Posterior cingulate gyrus (tissue), 11 donors: ENCODE measurements at places on chromosomes 13 and 19.
A peak's percentile ranks its signal among the peaks of the same experiment; 100 is the strongest.

DNA sequence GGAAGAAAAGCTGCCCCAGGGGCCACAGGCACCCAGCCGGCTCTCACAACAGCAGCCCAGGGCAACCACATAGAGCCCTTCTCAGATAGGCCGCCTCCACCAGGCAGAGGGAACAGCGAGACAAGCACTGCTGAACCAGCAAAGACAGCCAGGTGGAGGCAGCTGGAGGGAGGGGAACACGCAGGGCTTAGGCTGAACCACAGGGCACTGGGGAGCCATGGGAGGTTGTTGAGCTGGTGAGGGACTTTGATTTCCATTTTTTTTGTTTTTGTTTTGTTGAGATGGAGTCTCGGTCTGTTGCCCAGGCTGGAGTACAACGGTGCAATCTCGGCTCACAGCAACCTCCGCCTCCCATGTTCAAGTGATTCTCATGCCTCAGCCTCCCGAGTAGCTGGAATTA lies 3.5 kb downstream of the GAMT start:
- no peak for DNase-seq

DNA sequence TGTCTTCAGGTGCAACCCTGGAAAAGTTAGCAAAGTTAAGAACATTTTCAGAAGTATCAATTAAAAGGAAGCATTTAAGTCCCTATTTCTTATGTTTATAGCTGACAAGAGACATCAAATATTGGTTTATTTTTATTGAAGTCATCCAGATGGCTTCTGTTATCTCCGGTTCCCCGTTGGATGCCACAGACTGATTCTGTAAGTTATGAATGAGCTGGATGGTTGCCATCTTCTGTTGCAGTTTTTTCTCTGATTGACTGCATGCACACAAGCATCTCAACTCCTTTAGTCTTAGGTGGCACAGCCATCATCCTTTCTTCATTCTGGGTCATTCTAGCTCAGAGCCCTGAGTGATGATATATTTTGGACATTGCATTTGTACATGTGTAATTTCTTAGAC lies 10.6 kb upstream of the OXGR1 start:
- no peak for DNase-seq

DNA sequence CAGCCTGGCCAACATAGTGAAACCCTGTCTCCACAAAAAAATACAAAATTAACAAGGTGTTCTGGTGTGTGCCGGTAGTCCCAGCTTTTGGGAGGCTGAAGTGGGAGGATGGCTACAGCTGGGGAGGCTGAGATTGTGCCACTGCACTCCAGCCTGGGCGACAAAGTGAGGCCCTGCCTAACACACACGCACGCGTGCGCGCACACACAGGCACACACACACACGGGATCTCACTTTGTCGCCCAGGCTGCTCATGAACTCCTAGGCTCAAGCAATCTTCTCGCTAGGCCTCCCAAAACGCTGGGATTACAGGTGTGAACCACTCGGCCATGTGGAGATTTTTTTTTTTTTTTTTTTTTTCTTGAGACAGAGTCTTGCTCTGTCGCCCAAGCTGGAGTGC lies 3.2 kb upstream of the BTBD2 start:
- DNase-seq = no peak

DNA sequence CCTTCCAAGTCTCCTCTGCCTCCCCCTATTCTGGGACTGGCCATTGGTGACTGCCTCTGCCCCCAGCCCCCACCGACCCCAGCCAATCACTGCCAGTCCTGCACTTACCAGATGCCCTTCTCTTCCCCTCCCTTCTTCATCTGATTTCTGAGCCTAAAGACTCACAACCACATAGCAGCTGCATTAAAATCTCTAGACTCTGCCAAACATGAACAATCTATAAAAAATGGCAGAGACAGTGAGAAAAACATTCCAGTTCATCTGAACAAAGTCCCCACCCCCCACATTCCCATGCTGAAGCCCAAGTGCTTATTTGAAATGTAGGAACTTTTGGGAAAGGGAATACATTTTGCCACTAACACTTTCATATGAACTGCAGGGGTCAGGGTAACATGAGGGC lies 60.8 kb downstream of the KCTD12 start:
- no peak for DNase-seq

DNA sequence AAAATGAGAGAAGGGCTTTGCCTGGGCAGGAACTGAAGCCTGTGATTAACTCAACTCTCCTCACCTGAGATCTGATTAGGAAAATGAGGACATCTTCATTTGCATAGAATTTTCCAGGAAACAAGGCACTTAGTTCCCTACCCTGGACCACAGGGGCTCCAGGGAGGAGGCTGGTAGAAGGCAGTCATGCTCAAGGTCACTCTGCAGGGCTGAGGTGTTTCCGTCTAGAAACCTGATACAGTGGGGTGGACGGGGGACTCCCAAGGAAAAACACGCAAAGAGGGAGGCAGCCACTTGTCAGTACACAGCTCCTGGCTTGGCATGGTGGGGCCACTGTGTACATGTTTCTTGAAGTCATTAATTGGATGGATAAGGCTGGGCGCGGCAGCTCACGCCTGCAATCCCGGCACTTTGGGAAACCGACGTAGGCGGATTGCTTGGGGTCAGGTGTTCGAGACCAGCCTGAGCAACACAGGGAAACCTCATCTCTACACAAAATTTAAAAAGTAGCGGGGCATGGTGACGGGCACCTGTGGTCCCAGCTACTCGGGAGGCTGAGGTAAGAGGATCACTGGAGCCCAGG lies 6.0 kb downstream of the KLK14 start:
- no peak for DNase-seq

DNA sequence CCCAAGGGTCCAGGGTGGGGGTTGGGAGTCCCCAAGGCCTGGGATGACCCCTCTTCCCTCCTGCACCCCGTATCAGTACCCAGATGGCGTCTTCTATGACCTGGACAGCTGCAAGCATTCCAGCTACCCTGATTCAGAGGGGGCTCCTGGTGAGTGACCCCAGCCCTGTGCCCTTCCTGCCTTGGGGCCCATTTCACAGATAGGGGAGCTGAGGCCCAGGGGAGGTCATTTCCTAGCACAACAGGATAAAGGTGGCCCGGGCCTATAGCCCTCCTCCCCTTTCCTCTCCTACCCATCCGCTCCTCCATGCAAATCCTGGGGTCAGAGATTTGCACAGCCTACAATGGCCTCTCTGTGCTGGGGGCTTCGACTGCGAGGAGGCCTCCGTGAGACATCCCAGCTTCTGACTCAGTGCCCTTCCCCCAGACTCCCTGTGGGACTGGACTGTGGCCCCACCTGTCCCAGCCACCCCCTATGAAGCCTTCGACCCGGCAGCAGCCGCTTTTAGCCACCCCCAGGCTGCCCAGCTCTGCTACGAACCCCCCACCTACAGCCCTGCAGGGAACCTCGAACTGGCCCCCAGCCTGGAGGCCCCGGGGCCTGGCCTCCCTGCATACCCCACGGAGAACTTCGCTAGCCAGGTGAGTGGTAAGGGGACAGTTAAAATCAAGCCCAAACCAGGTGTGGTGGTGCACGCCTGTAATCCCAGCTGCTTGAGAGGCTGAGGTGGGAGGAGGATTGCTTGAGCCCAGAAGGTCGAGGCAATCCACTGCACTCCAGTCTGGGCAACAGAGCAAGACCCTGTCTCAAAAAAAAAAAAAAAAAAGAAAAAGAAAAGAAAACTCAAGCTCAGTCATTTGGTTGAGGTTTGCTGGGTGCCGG lies 3.9 kb downstream of the SPIB start:
- no peak for DNase-seq

- no peak for DNase-seq
Measured at GRCh38 chr13:25462301-25463125, 90.7 kb downstream of the ATP8A2 start.

- DNase-seq = no peak
Measured at GRCh38 chr13:100710176-100710575, 35.6 kb upstream of the TMTC4 start.

DNA sequence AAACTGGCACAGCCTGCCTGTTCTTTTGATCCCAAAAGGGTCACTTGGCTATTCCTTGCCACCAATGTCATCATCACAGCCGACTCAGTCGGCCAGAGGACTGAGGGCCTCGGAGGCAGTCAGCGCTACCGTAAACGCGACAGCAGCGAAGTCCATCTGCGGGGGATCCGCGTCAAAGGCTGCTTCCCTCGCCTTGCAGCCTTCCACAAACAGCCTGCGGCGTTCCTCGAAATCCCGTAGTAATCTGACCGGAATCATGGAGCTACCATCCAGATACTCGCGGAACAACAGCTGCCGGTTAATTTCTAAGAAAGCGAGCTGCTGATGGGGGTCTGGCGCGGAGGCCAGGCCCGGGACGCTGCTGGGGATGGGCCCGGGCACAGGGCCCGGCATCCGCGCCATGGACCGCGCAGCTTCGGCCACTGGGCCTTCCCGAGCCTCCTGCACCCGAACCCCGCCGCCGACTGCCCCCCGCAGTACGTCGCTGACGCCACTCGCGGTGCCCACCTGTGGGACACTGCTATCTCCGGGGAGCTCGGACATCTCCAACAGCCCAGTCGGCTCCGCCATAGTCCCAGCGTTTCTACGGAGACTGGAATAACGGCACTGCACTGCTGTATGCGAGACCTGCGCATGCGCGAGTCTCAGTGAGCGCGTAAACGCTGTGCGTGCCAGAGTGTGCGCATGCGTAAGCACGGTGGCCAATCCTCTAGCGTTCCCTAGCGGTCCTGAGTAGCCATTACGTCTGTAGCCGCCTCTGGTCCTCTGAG lies at the start of gene EID2B:
Gene EID2B (minus strand): TSS at position 620 of the 770 bp plus-strand sequence. CDS start 50 bp downstream, at position 570.
- peak; percentile 98 for DNase-seq

DNA sequence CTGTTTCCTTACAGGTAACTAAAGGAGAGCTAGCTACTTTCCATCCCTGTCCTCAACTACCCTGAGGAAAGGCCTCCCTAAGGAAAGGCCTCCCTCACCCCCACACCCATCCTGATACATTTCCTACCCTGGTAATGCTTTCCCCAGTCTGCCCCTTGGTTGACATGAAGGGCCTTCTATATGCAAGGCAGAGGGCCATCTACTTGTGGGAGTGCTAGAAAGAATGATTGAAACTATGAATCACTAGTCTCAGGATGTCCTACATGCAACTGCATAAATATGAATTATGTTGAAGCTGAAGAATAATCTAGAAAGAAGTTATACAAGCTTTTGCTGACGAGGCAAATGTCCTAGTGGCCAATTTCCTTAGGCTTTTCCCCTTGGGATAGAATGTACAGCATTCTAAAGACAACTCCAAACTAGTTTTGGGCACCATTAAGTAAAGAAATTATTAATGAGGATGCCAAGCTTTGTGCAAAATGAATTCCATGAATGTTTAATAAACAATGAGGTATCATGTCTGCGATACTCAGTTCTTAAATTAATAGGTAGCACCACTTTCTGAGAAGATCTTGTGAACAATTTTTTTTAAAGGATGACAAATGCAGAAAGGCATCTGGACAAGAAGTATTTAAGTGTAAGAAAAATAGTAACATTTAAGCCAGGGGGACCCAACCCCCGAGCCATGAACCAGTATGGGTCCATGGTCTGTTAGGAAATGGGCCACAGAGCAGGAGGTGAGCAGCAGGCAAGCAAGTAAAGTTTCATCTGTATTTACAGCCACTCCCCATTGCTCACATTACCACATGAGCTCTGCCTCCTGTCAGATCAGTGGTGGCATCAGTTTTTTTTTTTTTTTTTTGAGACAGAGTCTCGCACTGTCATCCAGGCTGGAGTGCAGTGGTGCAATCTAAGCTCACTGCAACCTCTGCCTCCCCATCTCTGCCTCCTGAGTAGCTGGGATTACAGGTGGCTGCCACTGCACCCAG lies 223.0 kb downstream of the LHFPL6 start:
- DNase-seq = no peak

DNA sequence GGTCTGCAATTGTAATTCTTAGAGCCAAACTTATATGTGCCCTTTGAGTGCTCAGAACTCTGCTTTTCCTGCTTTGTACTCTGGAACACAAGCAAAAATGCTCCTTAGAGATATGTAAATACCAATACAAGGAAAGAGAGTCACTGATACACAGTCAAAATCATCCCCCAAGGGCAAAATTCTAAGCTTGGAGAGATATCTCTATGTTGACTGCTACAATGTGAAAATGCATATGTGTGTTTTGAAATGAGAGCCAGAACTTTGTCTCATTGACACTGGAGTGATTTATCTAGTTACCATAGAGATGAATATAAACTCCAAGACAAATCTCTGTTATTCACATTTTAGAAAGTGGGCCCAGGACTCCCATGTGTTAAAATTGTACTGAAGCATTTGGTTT lies 494.8 kb upstream of the SLITRK1 start:
- no peak for DNase-seq
